GM12891 (cell line): ENCODE measurements at places on chromosomes 3 and 15.

GRCh38 chr15:81536356-81536755 lies 162.3 kb upstream of the TMC3 start:
- no peak for DNase-seq

DNA sequence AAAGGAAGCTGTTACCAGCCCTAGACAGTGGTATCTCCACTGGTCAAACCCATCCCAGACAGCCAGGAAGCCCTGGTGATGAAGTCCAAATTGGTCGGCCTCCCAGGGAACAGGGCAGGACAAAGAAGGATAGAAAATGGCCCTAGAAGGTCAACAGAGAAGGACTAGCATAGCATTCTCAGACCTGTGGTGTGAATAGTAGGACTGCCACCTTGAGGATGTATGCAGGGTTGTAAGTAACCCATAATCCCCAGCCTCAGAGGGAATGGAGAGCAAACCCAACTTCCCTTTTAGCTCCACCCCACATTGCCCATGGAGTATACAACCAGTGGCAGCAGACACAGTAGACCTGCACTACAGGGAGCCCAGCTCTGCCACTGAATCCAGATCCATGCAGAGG lies 68.6 kb upstream of the EIF1B start:
- no peak for DNase-seq

GRCh38 chr3:188207941-188208515 lies 54.1 kb downstream of the LPP start:
- no peak for DNase-seq

GRCh38 chr15:31434588-31435260 lies 108.1 kb downstream of the KLF13 start:
- peak; percentile 60 for DNase-seq

GRCh38 chr3:54343495-54343894 lies 221.1 kb downstream of the CACNA2D3 start:
- no peak for DNase-seq

DNA sequence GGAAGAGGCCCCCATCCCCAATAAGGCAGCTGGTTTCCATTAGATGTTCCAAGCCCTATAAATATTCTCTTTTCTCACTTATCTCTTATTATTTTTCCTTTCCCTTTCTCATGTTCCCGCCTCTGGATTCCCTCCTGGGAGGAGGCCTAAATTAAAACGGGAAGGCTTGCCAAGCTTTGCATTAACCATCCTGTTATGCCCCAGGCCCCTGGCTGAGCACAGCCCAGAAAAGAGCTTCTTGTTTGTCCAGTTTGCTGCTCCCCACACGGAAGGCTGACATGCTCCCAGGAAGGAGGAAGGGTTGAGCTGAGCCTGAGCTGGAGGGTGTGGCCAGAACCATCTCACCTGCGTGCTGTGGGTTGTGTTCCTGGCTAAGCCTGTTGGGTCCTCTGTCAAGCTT lies 63.1 kb upstream of the BOC start:
- no peak for DNase-seq

GRCh38 chr3:190121383-190121782 lies 686 bp upstream of the P3H2 start:
- DNase-seq, result no peak

DNA sequence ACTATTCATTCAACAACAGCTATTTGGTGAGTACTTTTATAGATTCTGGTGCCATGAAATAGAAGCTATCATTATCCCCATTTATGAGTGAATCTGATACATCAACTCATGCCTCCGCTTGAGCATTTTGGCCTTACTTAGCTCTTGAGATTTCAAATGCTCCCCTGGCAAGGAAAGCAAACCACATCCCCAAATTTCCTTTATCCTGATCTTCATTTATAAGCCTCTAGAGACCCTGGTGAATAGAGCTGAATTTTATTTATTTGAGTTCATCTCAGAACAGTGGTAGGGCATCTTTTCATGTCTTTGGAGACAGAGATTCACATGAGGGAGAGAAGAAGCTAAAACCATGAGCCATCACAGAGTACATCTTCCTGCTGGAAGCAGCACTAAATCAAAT lies 317.2 kb downstream of the SLC9A9 start:
- no peak for DNase-seq

GRCh38 chr3:52290596-52291507 lies 3.2 kb downstream of the GLYCTK start:
- no peak for DNase-seq

GRCh38 chr3:86782286-86782685 lies 208.7 kb downstream of the VGLL3 start:
- DNase-seq, result no peak

DNA sequence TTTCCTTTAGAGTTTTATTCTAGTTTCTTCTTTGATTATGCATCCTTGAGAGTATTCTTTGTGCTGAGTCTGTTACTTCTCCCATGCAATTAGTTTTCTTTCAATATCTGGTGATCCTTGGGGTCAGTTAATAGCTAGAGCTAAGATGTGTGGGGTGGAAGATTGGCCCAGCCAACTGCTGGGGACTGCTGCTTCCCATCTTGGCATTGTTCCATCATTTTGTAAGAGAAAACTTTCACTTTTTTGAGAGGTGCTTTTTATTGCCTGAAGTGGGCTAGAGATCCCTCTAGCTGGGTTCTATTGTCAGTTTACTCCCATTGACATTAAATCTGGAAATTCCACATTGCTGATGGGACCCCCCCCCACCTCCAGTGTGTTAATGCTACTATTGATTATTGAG lies 15.4 kb downstream of the BCL2L10 start:
- DNase-seq, result no peak

- DNase-seq, result no peak
Measured at GRCh38 chr3:127351321-127351720, 63.5 kb upstream of the PRR20G start.

GRCh38 chr3:43178891-43179366 lies 73.0 kb upstream of the POMGNT2 start:
- DNase-seq, result no peak

DNA sequence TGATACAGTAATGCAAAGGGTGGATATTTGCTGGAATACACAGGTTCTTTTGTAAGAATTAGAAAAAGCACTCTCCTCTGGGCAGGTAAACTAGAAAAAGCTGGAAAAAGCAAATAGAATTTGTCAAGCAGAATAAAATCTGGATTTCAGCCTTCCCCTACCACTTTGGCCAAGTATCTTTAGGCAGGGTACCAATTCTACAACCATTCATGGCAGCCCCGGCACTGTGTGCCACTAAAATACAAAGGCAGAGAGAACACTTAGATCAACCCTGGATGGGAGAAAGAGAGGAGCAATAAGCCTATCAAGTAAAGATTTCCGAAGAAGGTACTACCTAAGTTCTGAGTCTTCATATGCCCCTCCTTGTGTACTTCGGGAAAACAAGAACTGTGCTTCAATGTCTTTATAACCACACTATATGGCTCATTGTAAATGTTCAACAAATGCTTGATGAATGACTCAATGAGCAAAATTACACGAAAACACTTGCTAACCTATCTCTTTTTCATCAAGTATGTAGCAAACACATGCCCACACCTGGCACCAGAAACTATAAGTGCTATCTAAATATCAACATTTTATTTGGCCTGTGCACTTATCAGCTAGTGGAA lies 20.8 kb downstream of the STAG1 start:
- no peak for DNase-seq

GRCh38 chr3:33834096-33834453 lies 35.6 kb downstream of the PDCD6IP start:
- DNase-seq, result no peak

DNA sequence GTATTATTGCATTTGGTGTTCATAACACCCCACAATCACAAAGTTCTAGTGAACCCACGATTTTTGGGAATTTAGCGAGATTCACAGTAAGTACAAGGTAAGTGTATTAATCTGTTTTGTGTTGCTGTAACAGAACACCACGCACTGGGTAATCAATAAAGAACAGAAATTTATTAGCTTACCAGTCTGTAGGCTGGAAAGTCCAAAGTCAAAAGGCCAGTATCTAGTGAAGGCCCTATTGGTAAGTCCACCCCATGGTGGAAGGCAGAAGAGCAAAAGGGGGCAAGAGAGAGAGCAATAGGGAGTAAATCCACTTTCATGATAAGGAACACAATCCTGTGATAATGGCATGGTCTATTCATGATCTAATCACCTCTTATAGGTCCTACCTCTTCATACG lies 190.3 kb upstream of the KCNMB2 start:
- DNase-seq, result no peak

GRCh38 chr3:139491027-139491700 lies 14.8 kb upstream of the RBP2 start:
- DNase-seq, result no peak

DNA sequence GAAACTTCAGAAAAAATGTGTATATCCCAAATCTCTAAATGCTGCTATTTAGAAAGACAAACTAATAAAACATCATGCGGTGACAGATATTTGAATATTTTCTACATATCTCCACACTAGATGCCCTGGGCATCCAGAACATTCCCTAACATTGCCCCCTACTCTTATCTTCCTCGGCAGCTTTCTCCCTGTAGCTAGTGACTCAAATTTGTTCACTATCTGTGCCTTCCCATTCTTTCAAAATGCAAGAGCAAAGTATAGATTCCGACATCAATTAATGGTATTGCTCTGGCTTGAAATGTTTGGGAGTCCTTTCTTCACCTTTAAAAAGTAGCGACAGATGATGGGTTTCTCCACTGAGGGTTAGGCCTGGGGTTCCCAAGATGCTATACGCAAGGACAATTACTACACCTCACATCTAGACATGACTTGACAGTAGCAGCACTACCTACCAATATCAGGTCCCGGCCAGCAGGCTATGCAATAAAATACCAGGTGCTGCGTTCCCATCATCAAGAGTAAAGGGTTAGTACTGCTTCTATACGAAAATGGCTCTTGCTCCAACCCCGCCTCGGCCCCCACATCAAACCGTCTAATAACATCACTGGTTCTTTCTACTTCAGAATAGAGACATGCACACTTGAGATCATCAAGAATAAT lies 631 bp downstream of the UBR1 start:
- no peak for DNase-seq

DNA sequence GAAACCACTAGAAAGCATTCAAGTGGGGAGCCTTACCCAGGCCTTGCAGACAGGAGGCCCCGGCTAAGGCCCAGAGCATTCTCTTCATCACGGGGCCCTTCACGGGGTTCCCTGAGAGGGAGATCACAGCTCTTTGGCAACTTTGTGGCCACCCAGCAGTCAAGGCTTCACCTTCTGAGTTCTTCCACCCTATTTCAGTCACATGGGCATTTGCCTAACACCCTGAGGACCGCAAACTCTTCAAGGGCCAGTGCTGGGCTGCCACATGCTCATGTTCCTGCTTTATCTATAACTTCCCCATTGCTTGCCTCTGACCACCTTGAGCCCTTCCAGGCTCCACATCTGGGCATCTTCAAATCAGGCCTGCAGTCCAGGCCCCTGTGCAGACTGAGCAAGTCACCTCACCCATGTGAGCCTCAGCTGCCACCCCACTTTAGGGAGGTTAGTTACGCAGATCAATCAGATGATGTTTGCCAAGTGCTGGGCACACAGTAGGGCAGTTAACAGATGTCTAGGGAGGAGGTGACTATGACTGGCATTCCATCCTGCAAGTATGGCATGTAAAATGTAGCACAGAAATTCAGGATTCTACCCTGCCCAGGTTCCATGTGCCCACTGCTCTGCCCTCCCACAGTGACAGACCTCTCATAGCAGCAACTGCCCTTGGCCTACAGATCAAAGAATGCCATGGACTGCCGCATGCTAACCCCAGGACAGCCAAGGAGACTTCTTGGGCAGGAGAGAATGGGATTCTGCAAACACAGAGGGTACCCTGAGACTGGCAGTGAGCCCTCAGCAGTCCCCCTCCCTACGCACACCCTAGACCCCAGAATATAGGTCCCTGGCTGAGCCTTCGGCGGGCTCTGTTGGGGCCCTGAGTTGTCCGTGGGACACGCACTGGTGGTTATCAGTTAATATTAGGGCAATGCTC lies 37.6 kb upstream of the ZNF710 start:
- no peak for DNase-seq

DNA sequence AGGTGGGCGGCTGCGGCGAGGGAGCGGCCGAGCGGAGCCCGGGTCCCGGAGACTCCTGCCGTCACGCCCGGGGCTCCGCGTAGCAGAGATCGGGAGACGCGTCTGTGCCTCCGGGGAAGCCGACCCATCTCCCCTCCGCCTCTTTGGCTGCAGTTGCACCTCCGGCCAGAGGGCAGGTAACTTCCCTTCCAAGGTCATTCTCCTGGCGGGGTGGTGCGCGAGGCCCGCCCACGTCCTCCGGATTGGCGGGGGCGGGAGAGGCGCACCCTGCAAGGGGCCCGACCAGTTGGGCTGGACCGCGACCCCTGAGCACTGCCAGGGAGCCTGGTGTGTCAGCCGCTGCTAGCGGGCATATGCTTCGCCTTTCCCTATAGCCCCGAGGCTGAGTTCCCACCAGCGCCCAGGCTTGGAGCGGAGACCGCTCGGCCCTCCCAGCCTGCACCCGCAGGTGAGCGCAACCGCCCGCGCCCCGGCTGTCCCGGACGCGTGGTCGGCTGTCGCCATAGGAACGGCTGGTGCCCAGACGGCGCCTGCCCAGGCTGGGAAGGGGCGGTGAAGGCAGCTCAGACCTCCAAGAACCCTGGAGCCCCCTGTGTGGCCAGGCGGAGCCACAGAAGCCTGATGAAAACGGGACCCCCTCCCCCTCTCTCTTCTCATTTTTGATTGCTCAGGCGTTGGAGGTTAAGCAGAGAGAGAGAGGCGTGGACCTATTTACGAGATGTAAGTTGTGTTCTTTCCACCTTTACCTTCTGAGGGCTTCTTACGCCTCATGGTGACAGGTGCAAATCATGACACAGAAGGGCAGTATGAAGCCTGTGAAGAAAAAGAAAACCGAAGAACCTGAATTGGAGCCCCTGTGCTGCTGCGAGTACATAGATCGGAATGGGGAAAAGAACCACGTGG lies 453 bp downstream of the ZDHHC23 start:
- peak; percentile 62 for DNase-seq

DNA sequence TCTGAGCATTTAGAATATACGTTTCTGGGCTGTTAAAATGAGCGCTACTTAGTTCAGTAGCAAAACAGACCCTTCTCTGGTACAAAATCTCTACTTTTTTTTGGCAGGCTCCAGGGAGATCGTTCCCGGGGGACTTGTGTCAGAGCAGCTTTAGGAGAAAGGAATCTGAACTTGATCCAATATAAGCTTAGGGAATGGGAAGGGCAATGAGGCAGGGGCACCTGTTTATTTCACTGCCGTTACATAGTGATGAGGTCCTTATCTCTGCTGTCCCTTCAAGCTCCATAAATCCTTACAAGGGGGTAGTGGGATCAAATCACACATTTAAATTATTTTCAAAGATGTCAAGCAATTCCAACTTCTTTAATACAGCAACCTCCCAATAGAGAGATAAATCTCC lies 128.7 kb upstream of the BNIP2 start:
- no peak for DNase-seq

DNA sequence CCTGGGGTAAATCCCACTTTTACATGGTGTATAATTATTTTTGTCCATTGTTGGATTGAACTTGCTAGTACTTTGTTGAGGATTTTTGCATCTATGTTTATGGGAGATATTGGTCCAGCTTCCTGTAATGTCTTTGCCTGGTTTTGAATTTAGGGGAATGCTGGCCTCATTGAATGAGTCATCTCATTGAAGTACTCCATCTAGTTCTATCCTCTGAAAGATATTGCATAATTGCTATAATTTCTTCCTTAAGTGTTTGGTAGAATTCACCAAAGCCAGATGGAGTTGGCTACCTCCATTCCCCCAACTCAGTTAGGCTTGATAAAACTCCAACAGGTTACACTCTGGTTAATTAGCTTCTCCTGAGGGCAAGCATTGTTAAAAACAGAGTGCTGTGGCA lies 237.4 kb upstream of the TGFBR2 start:
- no peak for DNase-seq

GRCh38 chr3:195147649-195148080 lies 123.3 kb downstream of the XXYLT1 start:
- no peak for DNase-seq
